ENCODE measurements at places on chromosomes 13 and 19. TPM values are rescaled to one million over a fixed set of nuclear protein-coding genes. Genes with fewer than 3 reads are reported as not detected.

DNA sequence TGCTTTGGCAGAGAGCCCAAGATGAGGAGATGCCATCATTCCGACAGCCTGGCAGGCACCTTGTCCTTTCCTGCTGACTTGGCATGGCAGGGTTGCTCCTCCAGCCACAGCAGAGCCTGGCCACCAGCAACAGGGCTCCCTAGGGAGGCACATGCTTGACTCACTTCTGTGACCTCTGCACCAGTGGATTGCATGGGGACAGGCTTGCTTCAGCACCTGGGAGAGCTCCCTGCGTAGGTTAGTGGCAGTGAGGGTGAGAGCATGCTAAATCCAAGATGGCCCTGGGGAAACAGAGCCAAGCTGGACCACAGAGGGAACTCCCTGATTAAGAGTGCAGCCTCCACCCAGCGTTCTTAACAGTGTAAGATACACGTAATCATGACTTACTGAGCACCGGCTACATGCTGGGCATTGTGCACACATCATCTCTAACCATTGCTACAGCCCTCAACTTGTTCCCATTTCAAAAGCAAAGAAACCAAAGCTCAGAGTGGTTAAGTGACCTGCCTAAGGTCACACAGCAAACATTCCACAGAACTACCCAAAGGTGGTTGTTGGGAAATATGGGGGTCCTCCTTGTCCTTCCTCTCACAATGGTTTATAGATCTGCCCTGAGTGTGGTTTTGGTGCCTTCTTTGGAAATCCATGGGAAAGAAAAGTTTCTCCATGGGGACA, 116.6 kb upstream of the UQCRFS1 start:
- no peak overlapping the region for H3K27ac ChIP-seq
- H3K4me3 ChIP-seq = no peak overlapping the region
- no peak for DNase-seq
- H3K36me3 ChIP-seq = no peaks in the 10 kb centered on the region
- no peaks in the 10 kb centered on the region for H3K27me3 ChIP-seq

DNA sequence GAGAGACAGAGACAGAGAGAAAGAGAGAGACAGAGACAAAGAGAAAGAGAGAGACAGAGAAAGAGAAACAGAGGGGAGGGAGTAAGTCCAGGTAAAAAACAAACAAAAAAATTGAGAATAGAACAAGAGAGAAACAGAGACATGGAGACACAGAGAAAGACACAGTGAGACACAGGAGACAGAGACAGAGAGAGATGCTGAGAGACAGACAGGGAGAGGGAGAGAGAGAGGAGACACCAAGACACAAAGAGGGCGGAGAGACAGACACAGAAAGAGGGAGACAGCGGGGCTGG, 5.8 kb upstream of the PROZ start:
- no peak for DNase-seq
- peak overlapping the region; percentile 26 for H3K27ac ChIP-seq
- peaks cover 16% of the 10 kb centered on the region for H3K4me1 ChIP-seq
- H3K27me3 ChIP-seq = peaks cover 25% of the 10 kb centered on the region

GRCh38 chr19:36604656-36605100, 435 bp upstream of the ZNF382 start:
- peak overlapping the region; percentile 97 for H3K27ac ChIP-seq
- DNase-seq = peak; percentile 90
- H3K4me1 ChIP-seq = peaks cover 20% of the 10 kb centered on the region
- peaks cover 65% of the 10 kb centered on the region for H3K36me3 ChIP-seq
- H3K4me3 ChIP-seq = peak overlapping the region; percentile 90

DNA sequence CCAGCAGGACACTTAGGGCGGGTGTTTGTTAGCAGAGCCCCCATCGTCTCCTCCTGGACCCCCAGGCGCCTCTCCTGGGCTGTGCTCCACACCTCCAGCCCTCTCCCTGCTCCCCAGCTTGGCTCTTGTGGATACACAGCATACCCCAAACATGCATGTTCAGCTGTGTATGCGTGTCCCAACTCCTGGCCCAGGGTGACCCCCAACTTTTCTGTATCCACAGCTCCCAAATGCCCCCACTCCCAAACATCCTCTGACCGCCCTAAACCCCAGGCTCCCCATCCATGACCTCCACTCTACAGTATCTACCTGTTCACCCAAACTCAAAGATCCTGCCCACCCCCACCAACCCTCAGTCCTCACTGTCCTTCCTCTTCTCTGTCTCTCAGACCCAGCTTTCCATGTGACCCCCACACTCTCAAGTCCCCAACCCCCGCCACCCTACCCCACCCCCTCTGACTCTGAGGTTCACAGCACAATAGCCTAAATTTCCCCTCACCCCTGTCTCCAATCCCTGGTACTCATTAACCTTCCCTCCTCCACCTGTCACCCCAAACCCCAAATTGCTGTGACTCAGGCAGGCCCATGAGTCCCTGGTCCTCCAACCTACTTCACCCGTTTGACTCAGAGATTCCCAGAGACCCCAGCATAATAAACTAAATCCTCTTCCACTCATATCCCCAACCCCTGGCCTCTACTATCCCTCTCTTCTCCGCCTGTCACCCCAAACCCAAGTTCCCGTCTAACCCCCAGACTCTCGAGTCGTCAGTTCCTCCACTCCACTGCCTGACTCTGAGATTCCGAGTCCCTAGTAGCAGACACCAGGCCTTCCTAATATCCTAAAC, 968 bp downstream of the UBE2M start:
- H3K27ac ChIP-seq = peak overlapping the region; percentile 98
- no peaks in the 10 kb centered on the region for H3K27me3 ChIP-seq
- DNase-seq = no peak
- peak overlapping the region; percentile 99 for H3K4me3 ChIP-seq
- peaks cover 48% of the 10 kb centered on the region for H3K4me1 ChIP-seq

GRCh38 chr13:60417734-60418133, 20.7 kb downstream of the TDRD3 start:
- H3K36me3 ChIP-seq = peaks cover 31% of the 10 kb centered on the region
- H3K4me3 ChIP-seq = no peak overlapping the region
- no peaks in the 10 kb centered on the region for H3K27me3 ChIP-seq
- peaks cover 22% of the 10 kb centered on the region for H3K4me1 ChIP-seq

DNA sequence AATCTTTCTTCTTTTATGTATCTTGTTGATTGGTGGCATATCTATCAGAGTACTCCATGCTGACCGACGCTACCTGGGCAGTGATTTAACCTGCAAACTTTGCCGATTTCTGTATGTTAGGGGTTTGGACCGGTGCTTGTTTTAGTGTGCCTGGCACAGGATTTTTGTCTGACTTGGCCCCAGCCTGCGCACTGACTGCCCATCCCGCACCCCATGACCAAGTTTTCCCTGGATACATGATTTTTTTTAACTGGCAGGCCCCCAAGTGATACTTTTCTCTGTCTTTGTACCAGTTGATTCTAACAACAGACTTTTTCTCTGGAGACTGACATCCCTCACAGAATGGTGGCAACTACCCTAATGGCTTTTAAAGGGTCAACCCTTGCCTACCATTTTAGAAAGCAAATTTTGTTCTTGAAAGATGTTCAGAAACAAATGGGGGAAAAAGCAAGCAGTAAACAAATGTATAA, 69.0 kb upstream of the C1QTNF9B start:
- H3K4me3 ChIP-seq = peak overlapping the region; percentile 67
- H3K36me3 ChIP-seq = no peaks in the 10 kb centered on the region
- H3K4me1 ChIP-seq = peaks cover 21% of the 10 kb centered on the region
- H3K27me3 ChIP-seq = no peaks in the 10 kb centered on the region
- DNase-seq = no peak

DNA sequence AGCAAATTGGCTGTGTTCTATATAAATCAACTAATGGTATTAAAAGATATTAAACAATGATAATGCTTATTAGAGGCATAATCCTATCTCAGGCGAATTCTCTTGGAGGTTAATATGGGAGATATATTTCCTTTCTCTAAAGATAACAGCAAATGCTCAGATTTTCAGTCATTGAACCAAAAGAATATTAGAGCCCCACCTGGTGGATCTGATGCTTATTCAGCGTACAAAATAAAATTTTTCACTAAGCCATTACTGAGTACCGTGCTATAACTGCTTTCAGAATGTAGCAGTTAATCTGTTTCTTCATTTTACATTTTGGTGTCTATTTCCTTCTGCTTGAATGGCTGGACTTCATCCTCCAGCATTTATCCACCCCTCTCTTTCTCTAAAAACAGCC, 143.3 kb upstream of the IPO5 start:
- H3K27ac ChIP-seq = no peak overlapping the region
- H3K4me1 ChIP-seq = no peaks in the 10 kb centered on the region
- DNase-seq = no peak
- H3K36me3 ChIP-seq = no peaks in the 10 kb centered on the region
- no peak overlapping the region for H3K4me3 ChIP-seq
- H3K27me3 ChIP-seq = peaks cover 36% of the 10 kb centered on the region

DNA sequence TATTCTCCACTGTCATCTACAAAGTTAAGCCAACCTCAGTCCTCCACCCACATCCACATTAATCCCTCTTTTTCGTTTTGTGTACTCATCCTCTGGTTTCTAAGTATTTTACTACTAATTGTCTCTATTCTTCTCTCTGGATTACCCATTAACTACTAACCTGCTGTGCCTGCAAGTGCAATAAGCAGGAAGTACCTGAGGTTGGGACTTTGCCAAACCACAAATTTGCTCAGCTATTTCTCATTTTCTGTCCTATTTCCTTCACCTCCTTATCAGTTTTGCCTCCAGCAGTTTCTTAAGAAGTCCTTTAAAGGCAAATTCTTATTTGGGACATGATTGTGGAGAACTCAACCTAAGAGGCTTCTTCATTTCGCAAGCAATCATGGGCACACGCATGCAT, 1708.9 kb downstream of the SLITRK5 start:
- DNase-seq = no peak
- H3K36me3 ChIP-seq = no peaks in the 10 kb centered on the region
- H3K4me3 ChIP-seq = no peak overlapping the region
- H3K27me3 ChIP-seq = no peaks in the 10 kb centered on the region

DNA sequence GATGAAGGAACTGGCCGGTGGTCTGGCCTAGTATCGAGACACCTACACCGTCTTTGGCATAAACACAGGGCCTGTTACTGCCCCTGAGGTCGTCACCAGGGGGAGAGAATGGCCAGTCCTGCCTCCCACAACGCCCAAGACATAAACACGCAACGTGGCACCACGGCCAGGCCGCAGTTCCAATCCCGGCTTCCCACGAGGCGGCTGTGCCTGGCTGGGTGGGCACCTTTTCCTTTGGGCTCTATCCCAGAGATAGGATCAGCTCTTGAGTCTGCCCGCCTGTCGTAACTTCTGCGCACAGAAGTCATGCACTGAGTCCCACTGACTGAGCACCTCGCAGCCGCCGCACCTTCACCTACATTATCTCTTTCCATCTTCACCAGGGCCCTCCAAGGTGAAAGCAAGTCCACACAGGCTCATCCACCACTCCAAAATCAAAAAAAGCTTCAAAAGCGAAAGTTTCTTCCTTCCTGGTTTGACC, 1.1 kb downstream of the MIER2 start:
- DNase-seq = no peak
- peaks cover 55% of the 10 kb centered on the region for H3K4me1 ChIP-seq
- peaks cover 39% of the 10 kb centered on the region for H3K36me3 ChIP-seq
- peak overlapping the region; percentile 88 for H3K4me3 ChIP-seq
- H3K27me3 ChIP-seq = peaks cover 19% of the 10 kb centered on the region
- peak overlapping the region; percentile 40 for H3K27ac ChIP-seq

DNA sequence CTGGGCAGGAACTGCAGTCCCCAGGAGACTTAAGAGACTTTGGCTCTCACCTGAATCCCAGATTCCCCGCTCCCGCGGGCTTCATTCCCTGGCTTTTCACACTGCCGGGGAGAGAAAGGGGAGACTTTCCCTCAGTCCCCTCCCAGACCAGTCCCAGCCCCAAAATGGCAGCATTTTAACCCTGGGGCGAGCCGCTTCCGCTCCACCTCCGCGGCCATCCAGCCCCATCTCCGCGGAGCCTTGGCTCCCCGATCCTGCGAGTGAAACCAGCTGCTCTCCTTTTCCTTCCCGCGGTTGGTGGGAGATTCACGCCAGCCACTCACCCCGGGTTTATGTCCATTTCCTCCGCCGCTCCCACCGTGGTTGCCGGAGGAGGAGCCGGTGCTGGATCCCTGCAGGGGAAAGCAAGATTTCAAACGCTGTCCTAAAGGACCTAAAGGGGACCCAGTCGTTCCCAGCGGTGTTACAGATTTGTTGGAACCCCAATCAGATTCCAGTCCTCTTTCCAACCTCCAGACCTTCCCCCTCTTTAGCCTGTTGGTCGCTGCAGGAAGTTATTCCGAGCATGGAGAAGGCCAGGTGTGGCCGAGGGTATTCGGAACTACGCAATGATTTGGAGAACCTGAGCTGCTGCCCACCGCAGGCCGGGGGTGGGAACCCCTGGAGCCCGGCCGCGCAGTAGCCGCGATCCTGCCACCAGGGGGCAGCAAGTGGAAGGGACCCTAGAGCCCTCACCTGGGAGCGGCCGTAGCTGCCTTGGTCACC, 3.4 kb downstream of the DMKN start:
- H3K4me3 ChIP-seq = peak overlapping the region; percentile 51
- no peak overlapping the region for H3K27ac ChIP-seq
- peak; percentile 70 for DNase-seq
- H3K36me3 ChIP-seq = no peaks in the 10 kb centered on the region

DNA sequence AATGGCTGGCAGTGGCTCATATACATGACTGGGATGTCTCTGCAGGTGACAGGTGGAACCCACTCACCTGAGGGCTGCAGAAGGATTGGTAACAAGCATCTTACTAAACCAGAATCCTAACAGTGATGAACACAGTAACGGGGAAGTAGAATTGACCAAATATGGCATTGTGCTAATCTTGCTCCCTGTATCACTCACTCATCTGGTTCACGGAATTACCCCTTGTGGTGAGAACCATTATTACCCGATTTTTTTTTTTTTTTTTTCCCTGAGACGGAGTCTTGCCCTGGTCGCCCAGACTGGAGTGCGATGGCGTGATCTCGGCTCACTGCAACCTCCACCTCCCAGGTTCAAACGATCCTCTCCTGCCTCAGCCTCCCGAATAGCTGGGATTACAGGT, 69.5 kb downstream of the PTPRS start:
- H3K36me3 ChIP-seq = no peaks in the 10 kb centered on the region
- no peaks in the 10 kb centered on the region for H3K4me1 ChIP-seq
- DNase-seq = no peak
- no peak overlapping the region for H3K4me3 ChIP-seq

GRCh38 chr19:16106121-16106520, 5.6 kb upstream of the RAB8A start:
- H3K27ac ChIP-seq = no peak overlapping the region
- peaks cover 3% of the 10 kb centered on the region for H3K4me1 ChIP-seq
- H3K4me3 ChIP-seq = no peak overlapping the region
- peaks cover 5% of the 10 kb centered on the region for H3K36me3 ChIP-seq

GRCh38 chr19:21362291-21362690, 3.5 kb downstream of the ZNF738 start:
- H3K36me3 ChIP-seq = peaks cover 71% of the 10 kb centered on the region
- H3K4me3 ChIP-seq = no peak overlapping the region
- H3K27ac ChIP-seq = no peak overlapping the region

Gene RNF225
- 1.6 TPM for total RNA-seq

Gene SEMA6B
- not detected for total RNA-seq

Gene DAND5
- not detected for total RNA-seq

Gene ZNF382
- total RNA-seq = 7.4 TPM

Gene JOSD2
- 26.2 TPM for total RNA-seq

Gene ZNF723
- total RNA-seq = not detected
